ENCODE measurements at places on chromosomes 3 and 15.

- no peak overlapping the region for H3K4me3 ChIP-seq
- no peaks in the 10 kb centered on the region for H3K36me3 ChIP-seq
- no peaks in the 10 kb centered on the region for H3K27me3 ChIP-seq
- no peak overlapping the region for H3K27ac ChIP-seq
- no peak for DNase-seq
Measured at GRCh38 chr15:33016405-33017024, 178.0 kb downstream of the FMN1 start.

DNA sequence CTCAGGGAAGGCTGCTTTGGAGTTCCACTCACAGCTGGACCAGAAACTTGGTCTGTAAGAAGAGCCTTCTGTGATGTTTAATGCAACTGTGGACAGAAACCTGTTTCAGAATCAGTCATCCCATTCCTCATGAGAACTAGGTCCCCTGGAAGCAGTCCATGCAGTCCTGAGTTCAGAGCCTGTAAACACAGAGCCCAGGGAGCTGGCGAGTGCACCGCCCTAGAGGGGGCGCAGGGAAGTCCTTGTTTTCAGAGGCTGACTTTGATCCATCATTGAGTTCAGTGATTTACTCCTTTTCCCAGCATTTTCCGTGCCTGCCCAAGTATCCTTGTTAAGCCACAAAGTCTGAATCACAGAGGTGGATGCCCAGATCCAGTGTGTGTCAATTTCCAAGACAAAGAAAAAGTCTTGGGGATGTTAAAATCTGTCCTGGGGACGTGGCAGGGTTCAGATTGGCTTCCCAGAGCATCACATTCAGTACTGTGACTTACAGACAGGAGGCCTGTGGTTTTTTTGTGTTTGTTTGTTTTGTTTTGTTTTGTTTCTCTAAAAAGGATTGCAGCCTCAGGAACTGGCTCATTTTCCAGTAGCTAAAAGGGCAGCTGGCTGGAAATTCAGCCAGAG, 9.8 kb upstream of the TXNRD3 start:
- H3K4me3 ChIP-seq, result no peak overlapping the region
- no peaks in the 10 kb centered on the region for H3K4me1 ChIP-seq
- no peaks in the 10 kb centered on the region for H3K36me3 ChIP-seq
- no peak overlapping the region for H3K27ac ChIP-seq
- H3K27me3 ChIP-seq, result peaks cover 2% of the 10 kb centered on the region
- DNase-seq, result no peak

DNA sequence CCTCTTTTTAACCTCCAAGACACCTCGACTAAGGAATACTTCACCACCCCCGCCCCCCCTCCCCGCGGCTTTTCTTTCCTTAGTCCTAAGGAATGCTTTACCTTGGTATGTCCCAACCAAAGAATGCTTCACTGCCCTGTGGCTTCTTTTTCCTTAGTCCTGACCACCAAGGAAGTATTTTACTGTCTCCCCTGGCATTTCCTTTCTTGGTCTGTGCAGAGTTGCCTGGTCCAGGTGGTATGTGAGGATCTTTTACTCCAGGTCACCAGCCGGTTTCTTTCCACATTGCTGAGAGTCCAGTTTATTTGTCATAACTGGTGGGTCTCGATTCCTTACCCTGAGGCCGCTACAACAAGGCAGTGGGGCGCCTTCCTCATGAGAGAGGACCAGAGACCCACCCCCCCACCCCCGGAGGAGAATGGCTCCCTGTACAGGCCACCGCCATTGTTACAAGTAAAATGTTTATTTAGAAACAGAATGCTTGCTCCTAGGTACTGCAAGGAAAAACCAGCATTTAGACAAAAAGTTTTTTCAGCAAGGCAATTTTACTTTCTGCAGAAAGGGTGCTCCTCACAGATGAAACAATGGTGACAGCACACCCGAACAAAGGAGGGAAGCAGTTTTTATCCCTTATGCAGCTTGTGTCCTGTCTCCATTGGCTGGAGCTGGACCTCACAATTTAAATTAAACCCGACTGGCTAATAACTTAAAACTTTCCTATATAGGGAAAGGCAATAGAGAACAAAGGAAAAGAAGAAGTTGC, 23.1 kb upstream of the MTHFS start:
- H3K27ac ChIP-seq, result no peak overlapping the region
- H3K4me3 ChIP-seq, result peak overlapping the region; percentile 11
- peaks cover 27% of the 10 kb centered on the region for H3K4me1 ChIP-seq
- DNase-seq, result no peak

DNA sequence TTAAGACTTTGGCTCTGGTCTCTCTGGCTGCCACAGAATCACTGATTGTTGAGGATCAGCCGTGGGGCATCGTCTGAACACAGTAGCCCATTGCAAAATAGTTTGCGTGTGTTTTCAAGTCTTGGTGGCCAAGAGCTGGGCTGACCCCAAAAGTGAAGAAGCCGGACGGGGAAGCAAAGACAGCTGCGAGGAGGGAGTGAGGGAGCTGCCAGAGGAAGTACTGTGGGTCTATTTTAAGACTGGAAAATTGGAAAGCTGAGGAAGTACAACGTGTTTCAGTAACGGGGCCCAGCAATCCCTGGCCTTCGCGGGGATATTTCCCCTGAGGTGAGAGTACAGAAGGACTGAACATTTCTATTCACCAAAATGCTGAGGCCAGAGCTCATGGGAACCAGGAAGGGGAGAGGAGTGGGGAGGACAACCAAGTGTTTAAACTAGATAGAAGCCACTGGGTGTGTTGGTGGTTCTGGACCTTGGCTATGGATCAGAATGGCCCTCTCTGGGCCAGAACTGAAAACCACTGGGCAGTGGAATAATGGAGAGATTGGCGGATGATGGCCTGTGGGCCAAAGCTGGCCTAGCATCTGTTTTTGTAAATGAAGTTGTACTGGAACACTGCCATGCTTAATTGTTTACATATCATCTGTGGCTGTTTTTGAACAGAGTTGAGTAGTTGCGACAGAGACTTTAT, 34.1 kb upstream of the LIMD1 start:
- DNase-seq, result no peak
- H3K4me3 ChIP-seq, result no peak overlapping the region
- no peak overlapping the region for H3K27ac ChIP-seq
- H3K36me3 ChIP-seq, result no peaks in the 10 kb centered on the region

DNA sequence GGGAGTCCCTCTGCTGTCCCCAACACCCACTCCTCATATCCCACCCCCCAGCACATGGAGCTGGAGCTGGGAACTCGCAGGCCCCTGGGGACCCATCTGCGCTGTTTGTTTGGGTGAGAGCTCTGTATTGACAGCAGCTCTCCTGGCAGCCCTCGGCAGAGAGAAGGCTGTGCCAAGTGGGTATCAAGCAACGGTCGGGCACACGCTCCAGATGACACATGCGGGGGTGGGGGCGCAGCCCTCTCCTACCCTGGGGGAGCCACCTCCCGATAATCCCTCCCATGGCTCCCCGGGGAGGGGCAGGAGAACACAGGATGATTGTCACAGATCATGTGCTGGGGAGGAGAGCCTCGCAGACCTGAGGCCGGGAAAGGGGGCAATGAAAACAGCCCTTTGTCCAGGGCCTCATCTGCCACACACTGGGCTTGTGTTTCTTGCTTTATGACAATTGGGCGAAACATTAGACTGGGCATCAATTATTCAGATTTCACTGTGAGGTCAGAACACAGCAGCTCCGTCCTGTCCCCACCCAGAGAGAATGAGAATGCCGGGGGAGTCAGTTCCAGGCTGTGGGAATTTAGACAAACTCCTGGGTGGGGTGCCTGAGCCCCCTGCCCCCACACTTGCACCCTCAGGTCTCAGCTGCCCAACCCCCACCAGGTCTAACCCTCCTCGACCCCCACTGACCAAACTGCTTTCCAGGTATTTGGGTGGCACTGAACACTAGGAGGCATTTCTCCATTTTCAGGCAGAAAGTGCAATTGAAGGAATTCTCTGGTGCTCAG, 46.4 kb upstream of the KLF13 start:
- H3K4me3 ChIP-seq, result no peak overlapping the region
- H3K27ac ChIP-seq, result no peak overlapping the region
- DNase-seq, result peak; percentile 7

GRCh38 chr3:182052332-182052731, 340.6 kb downstream of the SOX2 start:
- no peak overlapping the region for H3K27ac ChIP-seq
- H3K4me1 ChIP-seq, result no peaks in the 10 kb centered on the region
- DNase-seq, result no peak
- H3K4me3 ChIP-seq, result no peak overlapping the region
- H3K27me3 ChIP-seq, result peaks cover 3% of the 10 kb centered on the region
- no peaks in the 10 kb centered on the region for H3K36me3 ChIP-seq

DNA sequence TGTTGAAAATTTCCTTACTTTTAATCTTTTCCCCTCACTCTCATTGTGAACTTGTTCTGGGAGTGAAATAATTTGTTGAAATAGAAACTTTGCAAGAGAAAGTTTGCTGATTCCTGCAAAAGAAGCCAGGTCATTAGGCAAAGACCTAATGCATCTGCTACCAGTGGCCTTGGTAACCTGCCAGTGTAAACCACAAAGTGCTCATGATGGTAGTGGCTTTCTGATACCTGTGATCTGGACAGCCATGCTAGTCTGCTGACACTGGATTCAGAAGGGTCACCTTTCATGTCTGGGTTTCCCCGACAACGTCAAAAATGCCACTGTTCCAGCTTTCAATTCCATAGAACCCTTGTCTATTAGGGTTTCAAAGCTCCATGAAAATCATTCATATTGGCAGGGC, 123.7 kb upstream of the MCTP2 start:
- no peak for DNase-seq
- H3K4me3 ChIP-seq, result no peak overlapping the region
- no peak overlapping the region for H3K27ac ChIP-seq
- H3K36me3 ChIP-seq, result peaks cover 2% of the 10 kb centered on the region
- H3K27me3 ChIP-seq, result peaks cover 14% of the 10 kb centered on the region
